Activated CD8-positive, alpha-beta memory T cell treated with anti-CD3 and anti-CD28 coated beads for 1 hour (primary cell): ENCODE measurements at places on chromosomes 3 and 15.

- DNase-seq, result no peak
Measured at GRCh38 chr3:42937334-42937733, 31.4 kb downstream of the ZNF662 start.

GRCh38 chr3:12939137-12939536 lies 97.8 kb upstream of the RPL32 start:
- no peak for DNase-seq

DNA sequence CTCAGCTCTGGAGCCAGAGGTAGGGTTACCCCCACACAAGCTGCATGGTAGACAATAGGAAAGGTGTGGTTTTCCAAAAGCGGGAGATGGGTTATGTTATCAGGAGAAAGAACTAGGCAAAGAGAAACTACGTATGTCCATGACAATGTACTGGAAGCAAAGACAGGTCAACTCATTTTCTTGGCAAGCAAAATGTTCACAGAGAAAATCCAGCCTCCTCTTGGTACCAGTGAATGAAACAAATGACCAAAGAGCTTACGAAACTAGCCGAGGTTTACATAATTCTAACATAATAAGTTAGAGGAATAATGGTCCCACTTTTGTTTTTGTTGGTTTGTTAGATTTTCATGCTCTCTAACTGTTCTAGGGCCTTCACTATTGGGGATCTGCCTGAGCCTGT lies 338.1 kb upstream of the TGFBR2 start:
- no peak for DNase-seq

GRCh38 chr3:136903899-136904298 lies 41.9 kb downstream of the NCK1 start:
- DNase-seq, result no peak
